ENCODE measurements at places on chromosomes 3 and 15.

DNA sequence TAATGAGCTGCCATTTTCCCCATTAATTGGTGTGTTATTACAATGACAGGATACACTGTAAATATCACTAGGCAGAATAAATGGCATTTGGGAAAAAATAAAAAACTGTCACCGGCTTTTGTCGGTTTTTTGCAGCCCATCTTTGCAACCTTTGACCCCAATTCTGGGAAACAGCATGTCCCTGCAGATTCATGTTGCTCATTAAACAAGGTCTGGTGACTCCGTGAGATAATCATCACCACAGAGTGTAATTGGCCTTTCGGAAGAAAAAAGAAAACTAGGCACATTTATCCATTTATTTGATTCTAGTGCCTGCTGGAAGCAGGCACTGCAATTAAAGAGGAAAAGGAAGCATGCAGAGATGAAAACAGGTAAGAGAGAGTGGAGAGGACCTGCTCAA lies 64.5 kb downstream of the TRAT1 start:
- no peak for DNase-seq

- no peak for DNase-seq
These were observed 268.5 kb downstream of the WNT5A start for GRCh38 chr3:55218577-55218976.

- no peak for DNase-seq
These were observed 16.1 kb upstream of the CACNA1D start for GRCh38 chr3:53478166-53478830.

GRCh38 chr3:50146316-50146901 lies 8.7 kb upstream of the SEMA3F start:
- no peak for DNase-seq

DNA sequence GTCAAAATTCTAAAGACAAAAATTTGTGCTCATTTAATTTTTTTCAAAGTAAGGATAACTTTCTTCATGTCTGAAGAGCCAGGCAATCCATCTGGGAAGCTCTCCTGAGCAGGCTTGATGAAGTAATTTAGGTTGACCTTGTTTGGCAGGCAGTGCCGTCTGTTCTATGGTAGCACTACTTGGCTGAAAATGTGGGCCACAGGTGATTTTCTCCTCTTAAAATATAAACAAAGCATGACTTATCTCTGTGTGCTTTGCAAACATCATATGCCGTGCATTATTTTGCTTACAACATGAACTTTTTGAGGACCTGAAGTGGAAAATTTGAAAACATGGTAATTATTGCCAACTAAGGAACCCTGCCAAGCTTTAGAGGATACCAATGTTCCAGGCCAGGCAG lies 143.2 kb downstream of the RAP2B start:
- DNase-seq = no peak

- DNase-seq = no peak
These were observed 26.6 kb upstream of the HES1 start for GRCh38 chr3:194109192-194109863.

DNA sequence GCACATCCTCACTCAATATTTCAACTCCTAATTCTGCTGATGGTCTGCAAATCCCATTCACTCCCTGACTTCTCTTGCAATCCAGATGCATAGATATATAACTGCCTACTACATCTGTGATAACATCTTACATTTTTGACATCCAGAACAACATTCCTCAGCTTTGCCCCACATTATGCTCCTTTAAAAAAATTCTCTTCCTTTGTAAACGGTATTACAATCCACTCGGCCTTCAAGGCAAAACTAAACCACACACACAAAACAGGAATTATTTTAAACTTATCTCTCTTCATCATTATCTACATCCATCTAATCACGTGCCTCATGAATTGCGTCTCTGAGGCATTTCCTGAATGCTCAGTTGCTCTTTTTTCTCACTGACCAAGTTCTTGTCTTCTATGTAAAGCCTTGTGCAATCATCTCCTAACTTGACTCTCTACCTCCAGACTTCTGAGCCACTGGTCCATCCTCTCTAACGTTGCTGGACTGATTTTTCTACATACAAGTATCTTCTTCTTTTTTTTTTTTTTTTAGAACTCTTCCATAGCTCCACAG lies 117.0 kb downstream of the SATB1 start:
- no peak for DNase-seq

- DNase-seq = peak; percentile 46
These were observed 18.1 kb upstream of the ATP1B3 start for GRCh38 chr3:141858312-141858711.

GRCh38 chr15:92648190-92648875 lies 7.2 kb downstream of the FAM174B start:
- no peak for DNase-seq

DNA sequence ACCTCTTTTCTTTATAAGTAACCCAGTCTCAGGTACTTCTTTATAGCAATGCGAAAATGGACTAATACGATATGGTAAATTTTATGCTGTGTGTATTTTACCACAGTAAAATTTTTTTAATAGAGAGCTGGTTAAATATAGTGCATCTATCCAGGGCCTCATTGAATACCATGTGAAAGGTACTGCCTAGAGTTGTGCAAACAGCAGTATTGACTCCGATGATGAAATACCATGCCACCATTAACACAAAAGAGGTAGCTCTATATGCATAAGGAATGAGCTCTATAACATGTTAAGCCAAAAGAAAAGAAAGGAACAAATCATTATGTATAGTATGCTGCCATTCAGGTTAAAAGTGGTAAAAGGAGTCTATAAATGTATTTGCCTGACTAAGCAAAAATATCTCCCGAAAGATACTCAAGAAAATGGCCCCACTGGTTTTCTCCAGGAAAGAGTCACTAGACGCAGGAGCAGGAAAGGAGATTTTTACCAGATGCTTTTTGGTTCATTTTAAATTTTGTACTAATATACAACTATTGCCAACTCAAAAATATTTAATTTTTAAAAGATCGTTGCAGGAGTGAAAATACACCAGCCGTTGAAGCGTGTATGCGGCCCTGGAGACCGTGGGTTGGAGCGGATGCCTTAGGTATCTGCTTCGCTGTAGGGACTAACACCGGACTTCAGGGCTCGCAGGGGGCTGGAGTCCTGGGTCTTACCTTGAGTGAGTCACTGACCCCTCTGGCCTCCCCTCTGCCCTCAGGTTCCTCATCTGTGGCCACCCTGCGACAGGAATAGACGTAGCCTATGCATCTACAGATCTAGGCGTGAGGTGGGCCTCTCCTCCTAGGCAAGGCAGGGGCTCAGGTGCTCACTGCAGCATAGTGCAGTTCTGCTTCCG lies 120.1 kb downstream of the CHSY1 start:
- DNase-seq = no peak

GRCh38 chr3:124119056-124119716 lies 127.3 kb upstream of the ROPN1 start:
- DNase-seq = peak; percentile 77

DNA sequence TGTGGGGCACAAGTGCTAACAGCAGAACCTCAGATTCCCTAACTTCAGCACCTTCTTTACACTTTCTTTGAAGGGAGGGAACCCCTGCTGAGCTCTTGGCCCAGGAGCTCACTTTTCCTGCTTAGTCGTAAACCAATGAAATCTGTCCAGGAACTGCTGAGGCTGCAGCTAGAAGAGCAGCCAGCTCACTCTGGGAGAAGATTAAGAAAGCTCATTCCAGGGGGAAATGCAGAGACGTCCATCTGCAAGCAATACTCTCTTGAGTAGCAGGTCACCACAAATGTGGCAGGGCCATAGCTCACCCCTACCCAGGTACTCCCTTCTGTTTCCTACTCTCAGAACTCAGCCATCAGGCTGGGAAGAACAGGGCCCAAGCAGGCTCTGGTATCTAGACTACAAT lies 103.3 kb downstream of the WDR76 start:
- peak; percentile 61 for DNase-seq

DNA sequence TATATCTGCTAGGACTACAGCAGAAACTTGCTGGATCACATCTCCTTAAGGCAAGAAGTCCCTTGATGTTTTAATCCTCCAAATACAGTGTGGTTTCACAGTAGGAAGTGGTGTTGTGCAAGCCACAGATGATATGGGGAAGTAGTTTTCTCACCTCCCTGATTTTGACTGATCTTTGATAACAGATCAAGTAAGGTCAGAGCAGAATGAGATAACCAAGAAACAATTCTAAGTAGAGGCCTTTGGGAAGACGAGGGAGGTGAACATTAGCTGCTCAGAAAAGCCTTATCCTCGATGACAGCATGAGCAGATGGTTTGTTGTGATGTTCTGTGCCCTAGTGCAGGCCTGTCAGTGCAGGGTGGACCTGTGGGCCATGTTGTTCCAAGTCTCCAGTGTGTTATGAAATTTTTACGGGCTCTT lies 61.3 kb downstream of the RIOX2 start:
- DNase-seq = no peak

GRCh38 chr3:74648107-74648506 lies 33.6 kb upstream of the CNTN3 start:
- DNase-seq = no peak

- no peak for DNase-seq
These were observed 1.9 kb downstream of the SPTBN5 start for GRCh38 chr15:41891946-41892345.

- peak; percentile 38 for DNase-seq
These were observed 74.8 kb upstream of the RPL32 start for GRCh38 chr3:12916159-12916558.

DNA sequence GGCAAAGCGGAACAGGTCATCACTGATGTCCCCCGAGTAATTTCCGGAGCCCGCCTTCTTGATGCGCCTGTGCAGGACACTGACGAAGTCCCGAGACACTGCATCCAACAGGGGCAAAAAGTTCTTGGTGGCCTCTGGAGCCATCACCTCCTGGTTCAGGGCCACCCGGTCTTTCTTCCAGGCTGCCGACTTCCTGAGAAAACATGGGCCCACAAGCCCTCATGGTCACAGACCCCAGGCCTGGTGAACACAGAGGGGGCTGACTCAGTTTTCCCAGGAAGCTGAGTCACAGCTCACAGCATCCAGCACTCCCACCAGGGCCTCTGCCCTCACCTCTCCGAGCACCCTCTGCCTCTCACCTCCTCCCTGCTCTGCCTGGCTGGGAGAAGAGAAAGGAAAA lies 22.4 kb downstream of the CYP11A1 start:
- DNase-seq = peak; percentile 83

All from HT1080 (cell line).